ENCODE measurements at places on chromosomes 6 and 20.

GRCh38 chr20:13231031-13231752, 10.1 kb downstream of the ISM1 start:
- no peak for DNase-seq

- no peak for DNase-seq
Observed at GRCh38 chr6:50826803-50827202, 8.1 kb downstream of the TFAP2B start.

DNA sequence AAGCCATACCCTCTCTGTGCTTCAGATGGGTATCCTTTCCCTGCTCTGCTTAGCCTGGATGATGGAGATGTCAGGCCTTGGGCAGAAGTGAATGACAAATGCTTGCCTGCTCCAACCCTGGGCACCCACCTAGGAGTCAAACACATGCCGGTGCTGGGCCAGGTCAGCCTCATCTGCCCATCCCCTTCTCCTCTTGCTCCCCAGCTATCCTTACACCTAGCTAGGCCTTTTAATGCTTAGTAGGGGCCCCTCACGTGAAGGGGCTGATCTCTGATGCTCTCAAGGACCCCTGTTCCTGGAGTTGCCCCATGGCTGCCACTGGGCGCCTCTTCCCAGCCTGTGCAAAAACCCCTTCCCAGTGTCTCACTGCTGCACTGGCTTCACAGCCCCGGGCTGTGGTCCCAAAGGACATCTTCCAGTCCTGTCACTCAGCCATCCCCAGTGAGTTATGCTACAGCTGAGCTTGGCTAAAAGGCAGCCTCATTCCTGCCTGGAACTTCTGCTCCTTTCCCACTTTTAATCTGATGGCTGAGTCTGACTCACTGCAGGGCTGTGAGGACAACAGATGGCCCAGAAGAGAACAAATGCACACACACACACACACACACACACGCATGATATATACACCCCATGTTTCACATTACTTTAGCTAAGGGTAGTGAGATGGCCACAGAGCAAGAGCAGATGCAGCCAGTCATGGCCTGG, 12.8 kb upstream of the SDCBP2 start:
- DNase-seq: no peak

DNA sequence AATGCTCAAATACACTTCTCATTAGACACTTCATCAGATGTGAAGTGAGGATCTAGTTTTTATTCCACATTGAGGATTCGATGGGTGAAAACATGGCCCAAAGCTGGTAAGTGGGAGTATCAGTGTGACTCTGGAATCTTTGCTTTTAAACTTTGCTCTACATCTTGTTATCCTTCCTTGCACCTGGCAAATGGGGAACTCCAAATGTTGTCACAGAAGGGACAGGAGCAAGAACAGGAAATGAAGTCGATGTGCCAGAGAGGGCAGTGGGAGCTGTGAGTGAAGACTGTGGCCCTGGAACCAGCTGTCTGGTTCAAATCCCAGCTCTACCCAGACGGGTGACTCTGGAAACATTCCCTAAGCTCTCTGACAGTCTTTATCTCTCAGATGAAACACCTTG, 86.7 kb upstream of the AGPAT4 start:
- DNase-seq: no peak

DNA sequence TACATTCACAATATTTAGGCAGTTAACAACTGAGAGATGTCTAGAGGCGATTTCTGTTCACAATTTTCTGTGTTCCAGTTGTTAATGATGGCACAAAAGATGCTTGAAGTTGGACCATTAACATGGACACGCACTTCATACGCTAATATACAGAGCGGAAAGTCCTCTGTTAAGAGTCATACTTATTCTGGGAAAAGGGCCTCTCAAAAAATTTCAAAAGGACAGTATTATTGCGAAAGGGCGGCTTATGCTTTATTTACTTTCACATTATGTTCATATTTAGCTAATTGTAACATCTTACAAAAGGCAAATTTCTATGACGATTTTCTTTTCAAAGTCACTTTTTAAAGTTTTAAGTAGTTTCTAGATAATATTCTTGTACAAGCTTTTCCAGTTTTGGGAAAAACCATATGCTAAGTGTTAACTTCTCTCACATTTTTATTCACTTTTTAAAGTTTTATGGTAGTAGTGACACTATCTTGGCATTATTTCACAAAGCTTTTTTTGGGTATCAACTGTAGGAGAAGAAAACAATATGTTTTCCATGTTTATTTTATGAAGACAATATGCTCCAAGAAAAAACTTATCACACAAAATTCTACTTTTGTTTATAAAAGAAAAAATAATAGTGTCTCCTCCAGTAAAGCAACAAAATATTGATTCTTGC, 62.3 kb downstream of the MAP7 start:
- no peak for DNase-seq

DNA sequence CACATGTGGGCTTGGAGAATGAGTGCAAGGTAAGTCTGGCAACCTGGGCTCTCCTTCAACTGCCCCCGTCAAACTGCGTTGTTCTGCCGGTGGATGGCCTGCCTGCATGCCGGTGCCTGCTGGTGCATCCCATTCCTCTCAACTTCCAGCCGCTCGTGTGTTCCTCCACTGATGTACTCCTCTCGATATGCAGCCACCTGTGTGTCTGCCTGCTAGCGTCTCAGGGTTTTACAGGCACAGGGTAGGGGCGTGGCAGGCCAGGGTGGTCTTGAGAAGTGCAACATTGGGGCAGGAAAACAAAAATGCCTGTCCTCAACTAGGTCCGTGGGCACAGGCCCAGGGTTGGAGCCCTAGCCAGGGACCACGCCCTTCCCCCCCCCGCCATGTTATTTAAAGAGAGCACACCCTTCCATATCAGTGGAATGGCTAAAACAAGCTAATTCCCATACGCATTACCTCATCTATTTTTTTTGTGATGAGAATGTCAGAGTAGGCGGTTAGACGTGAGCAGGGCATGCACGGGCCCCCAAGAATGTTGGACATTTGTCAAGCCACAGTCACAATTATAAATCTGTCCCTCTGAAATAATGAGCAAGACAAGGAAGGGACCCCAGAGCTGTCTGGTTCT, 33.2 kb downstream of the SERPINB6 start:
- DNase-seq: no peak

DNA sequence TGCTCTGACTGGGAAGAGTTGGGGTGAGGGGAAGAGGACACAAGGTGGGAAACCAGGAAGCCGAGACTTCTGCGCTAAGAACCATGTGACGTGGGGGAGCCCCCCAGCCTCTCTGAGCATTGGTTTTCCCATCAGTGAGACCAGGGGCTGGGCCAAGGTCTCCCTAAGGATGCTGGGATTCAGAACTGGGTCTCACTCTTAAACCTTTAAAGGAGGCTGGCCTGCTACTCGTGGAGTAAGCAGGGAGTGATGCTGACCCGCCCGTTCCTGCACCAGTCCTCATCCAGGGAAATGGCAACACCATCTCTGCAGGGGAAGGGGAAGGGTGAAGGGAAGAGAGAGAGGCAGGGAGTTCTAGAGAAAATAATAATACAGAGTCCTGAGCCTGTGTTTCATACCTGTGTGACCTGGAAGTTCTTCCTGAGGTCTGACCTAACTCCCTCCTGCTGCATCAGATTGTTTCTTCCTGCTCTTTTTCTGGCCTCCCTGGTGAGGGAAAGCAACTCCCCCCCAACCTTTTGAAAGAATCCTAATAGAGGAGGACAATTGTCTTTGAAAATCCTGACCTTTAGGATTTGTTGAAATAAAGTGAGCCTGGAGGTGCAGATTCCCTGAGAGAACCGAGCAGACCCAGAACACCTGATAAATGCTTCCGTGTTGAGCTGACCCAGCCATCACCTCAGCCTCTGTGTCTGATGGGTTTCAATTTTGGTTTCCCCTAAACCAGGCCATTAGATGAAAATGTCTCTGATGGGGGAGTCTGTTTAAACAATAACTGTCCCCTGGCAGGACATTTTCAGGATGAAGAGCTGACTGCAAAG, 3.0 kb upstream of the GRM4 start:
- no peak for DNase-seq

DNA sequence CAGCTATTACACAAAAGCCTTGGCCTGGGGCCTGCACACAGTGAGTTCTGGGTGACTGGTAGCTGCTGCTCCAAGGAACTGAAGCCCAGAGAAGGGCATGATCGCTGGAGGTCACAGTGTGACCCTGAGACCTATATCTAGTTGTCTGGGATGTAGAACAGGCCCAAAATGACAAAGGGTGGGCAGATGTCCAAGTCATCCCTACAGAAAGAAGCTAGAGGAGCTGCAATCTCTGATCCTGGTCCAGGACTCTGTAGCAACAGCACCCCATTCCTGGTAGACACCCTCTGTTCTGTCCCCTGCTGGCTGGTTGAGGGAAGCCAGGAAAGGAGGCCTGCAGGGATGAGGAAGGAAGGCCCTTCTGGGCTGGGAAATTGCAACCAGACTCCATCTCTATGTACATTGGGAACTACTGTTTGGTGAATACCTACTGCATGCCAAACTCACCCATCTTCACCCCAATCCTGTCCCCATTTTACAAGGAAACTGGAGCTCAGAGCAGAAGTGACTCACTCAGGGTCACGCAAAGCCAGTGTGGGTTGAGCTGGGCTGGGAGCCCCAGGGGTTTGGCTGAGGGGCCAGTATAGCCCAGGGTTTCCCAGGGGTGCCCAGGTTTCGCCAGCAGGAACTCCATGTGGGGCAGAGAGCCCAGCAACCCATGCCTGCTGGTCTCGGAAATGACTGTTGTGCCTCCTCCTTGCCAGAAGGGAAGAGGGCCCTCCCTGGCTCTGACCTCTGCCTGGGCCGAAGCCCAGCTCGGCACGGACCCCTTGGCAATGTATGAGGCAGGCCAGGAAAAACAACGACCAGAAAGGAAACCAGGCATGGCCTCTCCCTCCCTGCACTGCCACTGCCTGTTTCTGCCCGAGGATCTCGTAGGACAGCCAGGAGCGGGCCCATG, 44.9 kb upstream of the TLDC2 start:
- DNase-seq: no peak

DNA sequence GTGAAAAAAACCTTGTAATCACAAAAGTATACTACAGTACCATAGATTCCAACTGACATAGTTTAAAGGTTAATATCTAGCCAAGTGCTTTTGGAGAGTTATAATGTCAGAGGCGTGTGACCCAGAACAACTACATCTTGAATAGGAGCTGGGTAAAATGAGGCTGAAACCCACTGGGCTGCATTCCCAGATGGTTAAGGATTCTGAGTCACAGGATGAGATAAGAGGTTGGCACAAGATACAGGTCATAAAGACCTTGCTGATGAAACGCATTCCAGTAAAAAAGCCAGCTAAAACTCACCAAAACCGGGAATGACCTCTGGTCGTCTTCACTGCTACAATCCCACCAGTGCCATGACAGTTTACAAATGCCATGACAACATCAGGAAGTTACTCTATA, 22.4 kb upstream of the KIAA0408 start:
- DNase-seq: no peak

GRCh38 chr6:22530506-22530905, 38.9 kb upstream of the HDGFL1 start:
- DNase-seq: no peak
